Omental fat pad (tissue), 4 donors: ENCODE measurements at places on chromosomes 4 and X. TPM values are rescaled to one million over a fixed set of nuclear protein-coding genes. Genes with fewer than 3 reads are reported as not detected.

TCEAL9 gene
- total RNA-seq: 67.5 TPM

C4orf33 gene
- total RNA-seq: 6.0 TPM

MSX1 gene
- total RNA-seq: 14.9 TPM

AMTN gene
- total RNA-seq: not detected

GRCh38 chrX:10079231-10079630 lies 77.5 kb upstream of the CLCN4 start:
- no peak for DNase-seq

DNA sequence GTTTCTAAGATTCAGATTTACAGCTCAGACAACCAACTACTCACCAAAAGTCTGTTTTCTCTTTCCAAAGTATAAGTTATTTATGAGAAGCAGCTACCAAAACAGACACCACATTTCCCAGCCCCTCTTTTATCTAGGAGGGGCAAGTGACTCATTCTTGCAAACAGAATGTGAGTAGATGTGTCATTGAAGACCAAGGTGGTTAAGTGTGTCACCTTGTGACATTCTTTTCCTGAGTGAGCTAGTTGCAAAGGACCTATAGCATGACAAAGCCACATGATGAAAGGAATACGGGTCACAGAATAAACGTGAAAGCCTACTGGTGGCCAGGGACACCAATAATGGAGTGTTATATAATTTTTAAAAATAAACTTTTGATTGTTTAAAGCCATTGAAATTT lies 50.0 kb downstream of the SLC7A11 start:
- no peak for DNase-seq

- DNase-seq: no peak
Observed at GRCh38 chrX:105876658-105877057, 54.3 kb downstream of the NRK start.

DNA sequence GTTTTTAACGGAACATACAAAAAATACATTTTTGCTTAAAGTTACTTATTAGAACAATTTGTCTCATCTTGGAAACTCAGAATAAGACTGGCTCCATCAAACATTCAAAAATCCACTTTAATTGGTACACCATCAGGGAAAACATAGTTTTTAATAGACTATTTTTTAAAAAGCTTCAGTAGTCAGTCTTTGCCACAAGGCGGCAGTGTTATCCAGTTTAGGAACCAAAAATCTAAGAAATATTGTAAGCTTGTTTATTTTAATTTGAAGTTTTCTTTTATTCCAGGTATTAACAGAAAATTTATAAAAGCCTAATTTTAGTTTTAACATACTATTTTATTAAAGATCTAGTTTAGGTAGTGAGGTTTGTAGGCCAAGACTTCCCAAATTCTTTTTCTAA lies 107.7 kb downstream of the APOOL start:
- DNase-seq: no peak

- DNase-seq: no peak
Observed at GRCh38 chrX:46777971-46778810, 19.3 kb upstream of the SLC9A7 start.

GRCh38 chrX:71367396-71367795 lies 1.2 kb downstream of the TAF1 start:
- DNase-seq: no peak

DNA sequence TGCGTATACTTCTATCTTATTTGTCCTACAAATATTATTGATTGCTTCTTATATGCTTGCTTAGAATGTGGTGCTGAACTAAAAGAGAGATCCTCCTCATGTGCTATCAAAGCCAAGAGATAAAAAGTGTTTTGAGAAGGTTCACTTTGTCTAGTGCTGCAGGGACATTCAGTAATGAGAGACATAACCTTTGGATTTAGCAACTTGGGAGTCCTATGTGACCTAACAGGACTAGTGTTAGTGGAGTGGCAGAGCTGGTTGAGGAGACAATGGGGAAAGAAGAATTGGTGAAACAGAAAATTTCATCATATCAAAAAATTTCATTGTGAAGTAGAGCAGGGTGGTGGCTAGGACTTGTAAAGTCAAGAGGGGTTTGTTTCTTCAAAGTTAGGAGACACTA lies 117.0 kb downstream of the RAPGEF2 start:
- no peak for DNase-seq

DNA sequence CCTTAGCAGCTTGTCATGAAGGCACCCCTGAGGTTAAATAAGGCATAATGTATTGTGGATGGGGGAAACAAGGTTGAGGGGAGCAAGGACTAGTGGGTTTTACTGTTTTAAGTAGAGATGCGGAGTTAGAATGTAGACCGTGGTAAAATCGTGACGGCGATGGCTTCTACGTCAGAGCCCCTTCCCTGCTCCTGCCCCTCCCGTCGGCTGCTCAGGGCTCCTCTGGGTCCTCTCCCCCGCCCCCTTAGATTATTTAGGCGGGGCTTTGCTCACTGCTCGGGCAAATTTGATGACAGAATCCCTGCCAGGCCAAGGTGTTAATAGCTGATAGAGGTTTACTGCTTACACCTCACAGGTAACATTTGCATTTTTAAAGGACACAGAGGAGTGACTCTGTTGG lies 2.3 kb downstream of the FRMPD3 start:
- no peak for DNase-seq

DNA sequence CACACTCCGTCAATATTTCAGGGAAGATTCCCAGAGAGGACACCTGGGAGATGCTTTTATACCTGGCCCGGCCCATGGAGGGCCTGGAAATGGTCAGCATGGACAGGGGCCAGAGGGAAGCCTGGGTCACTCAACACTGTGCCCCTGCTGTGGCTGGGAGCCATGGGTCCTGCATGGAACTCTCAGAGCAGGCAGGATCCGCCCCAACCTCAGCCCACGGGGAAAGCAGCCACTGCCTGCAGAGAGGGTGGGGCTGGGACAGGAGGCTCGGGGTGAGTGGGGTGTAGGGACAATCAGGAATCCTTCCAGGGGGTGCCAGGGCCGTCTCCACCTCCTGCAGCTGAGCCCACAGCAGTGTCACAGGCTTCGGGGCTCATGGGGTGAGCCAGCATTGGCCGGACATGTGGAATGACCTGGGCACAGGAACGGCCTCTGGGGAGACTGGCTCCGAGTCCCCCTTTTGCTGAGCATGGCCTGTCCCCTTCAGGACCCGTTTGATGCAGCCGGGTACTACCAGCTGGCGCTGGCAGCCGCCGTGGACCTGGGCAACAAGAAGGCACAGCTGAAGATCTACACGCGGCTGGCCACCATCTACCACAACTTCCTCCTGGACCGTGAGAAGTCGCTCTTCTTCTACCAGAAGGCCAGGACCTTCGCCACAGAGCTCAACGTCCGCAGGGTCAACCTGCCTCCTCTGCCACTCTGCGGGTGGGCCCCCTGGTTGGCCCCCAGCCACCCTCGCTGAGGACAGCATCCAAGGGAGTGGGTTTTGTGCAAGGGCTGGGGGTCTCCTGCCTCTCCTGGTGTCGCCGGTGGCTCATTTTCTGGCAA lies 29.1 kb upstream of the HTRA3 start:
- DNase-seq: no peak

GRCh38 chrX:120426599-120426998 lies 42.5 kb downstream of the LAMP2 start:
- DNase-seq: no peak

DNA sequence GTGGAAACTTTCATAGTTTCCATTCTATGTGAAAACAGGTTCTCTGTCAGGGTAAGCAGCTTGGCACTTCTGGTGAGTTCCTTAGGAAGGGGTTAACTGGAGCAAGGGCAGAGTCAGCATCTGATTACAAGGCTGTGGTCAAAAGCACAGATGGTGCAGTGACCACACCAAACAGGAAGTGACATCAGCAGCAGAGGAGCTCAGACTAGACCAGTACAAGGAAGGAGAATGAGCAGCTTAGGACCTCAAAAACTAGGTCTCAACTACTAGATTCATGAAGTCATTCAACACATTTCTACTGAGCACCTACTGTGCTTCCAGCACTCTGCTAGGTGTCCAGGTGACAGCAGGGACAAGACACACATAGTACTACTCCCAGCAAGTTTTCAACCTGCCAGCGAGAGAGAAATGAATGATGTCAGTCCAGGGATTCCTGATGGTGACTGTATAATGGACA lies 130.2 kb downstream of the AMELX start:
- DNase-seq: no peak

DNA sequence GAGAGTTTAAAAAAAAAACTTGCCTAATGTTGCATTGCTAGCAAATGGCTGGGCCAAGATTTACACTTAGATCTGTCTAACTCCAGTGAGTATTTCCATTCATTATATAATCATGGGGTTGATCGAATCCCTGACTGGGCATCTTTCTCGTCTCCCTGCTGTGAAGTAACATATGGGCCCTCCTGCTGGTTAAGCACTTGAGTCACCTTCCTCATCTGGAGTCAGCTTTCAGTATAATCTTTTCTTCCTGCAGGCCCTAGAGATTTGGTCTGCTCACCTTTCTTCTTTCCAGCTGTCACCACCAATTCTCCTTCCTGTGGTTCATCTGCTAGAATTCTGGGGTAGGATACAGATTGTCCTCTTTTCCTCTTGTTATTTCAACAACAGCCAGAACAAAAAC lies 41.6 kb downstream of the TIGD2 start:
- DNase-seq: no peak

GRCh38 chr4:118783887-118784286 lies 52.0 kb downstream of the SEC24D start:
- DNase-seq: no peak

DNA sequence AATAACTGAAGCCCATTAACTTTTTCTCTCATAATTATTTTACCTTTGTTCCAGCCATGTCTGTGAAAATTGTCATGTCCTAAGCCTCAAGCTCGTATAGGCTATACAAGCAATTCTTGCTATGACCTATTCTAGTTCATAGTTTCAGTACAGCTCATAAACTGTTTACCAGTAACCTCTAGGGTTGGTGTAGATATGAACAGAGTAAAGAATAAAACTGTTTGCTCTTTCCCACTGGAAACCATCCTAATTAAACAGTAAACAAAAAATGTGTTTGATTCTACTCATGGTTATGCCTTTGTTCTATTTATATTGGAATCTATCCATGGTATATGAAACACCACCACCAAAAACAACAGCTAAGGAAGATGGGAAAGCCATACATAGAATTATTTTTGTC lies 1444.0 kb upstream of the PCDH7 start:
- DNase-seq: no peak

- no peak for DNase-seq
Observed at GRCh38 chrX:9604908-9605306, 140.0 kb downstream of the TBL1X start.
